ENCODE measurements at places on chromosomes 6 and 20.

- no peak for DNase-seq
Observed at GRCh38 chr20:60046011-60046413, 87.8 kb downstream of the CDH26 start.

DNA sequence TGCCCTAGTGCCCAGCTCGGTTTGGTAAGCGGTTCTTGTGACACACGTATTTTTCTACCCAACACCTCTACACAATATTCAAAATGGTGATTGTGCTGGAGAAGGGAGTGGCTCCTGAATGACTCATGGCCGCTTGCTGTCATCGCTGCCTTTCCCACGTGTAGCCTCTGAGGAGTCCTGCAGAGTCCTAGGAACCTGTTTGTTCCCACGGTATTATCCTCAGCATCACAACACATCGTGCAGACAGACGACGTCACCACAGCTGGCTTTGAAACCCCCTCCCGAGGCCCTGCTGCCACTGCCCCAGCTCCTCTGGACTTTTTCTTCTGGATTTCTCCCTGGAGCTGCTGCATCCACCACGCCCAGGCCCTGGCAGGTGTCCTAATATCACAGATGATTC, 353.5 kb downstream of the SMOC2 start:
- no peak for DNase-seq

- DNase-seq: no peak
Observed at GRCh38 chr6:41972826-41973225, 31.2 kb upstream of the CCND3 start.

DNA sequence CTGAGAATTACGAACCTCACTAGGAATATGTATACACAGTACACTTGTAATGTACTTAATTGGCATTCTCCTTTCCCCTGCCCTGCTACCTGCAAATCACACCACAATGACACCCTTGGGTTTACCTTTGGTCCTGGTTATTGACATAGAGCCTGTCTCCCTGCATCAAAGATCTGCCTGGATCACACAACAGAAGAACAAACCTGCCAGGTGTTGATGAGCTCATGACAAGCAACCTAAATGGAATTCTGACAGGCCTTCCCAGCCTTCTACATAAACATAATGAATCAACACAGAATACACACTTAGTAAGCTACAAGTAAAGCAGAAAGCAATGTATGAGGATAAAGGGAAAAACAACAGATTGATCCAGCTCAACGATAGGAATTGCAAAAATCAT, 95.6 kb downstream of the HDGFL1 start:
- DNase-seq: no peak

DNA sequence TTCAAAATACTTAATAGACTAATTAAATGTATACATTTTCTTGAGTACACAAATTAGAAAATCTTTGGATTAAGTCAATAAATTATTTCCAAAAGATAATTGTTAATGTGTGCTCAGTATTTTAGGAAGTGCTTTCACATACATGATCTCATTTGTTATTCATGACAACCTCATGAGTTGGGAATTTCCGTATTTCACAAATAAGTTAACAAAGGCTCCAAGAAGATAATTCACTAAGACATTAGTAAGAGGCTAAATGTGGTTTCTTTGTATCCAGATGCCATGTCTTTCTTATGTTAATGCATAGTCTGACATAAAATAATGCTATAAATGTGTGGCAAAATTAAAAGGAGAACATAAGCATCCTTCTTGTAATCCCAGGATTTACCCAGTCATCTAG, 79.5 kb upstream of the TCF21 start:
- DNase-seq: no peak

DNA sequence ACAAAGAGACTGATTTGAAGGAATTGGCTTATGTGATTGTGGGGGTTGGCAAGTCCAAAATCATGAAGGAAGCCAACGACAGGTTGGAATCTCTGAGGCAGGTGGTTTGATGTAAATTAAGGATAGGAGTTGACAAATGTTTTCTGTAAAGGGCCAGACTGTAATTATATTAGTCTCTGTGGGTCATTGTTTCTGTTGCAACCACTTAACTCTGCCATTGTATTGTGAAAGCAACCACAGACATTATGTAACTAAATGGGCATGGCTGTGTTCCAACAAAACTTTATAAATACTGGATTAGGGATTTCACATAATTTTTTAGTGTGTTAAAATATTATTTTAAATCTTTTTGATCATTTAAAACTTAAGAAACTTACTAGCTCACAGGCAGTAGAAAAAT, 199.2 kb upstream of the MYLIP start:
- no peak for DNase-seq

- DNase-seq: no peak
Observed at GRCh38 chr20:49584418-49585382, 16.8 kb upstream of the PTGIS start.

- no peak for DNase-seq
Observed at GRCh38 chr6:133887156-133887879, 1.6 kb upstream of the TCF21 start.

DNA sequence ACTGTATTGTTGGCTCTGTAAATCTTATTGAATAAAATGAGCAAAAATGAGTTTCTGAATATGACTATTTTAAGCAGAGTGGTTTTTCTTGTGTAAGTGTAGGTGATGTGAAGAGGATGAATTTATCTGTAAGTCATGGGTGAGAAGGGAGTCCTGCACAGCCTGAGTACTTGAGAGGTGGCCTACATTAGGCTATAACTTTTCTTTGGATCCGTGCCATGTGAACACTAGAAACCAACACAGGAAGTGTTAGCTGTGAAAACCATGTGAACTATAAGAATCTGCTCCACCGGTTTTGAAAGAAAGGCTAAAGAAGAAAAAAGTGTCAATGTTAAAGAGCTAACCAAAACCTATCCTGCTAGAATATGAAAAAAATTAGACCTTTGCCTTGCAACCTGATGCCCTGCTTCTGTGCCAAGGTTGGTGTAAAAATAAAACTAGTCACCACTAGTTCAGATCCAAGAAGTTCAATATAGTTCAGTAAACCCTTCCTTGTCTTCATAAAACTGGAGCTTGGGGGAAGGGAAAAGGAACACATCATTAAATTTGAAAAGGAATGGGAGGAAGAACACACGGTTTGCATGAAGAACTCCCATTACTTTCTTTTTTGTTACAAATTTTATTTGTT, 21.3 kb downstream of the PLCB1 start:
- no peak for DNase-seq

- no peak for DNase-seq
Observed at GRCh38 chr20:57829805-57830514, 120.1 kb upstream of the PMEPA1 start.

DNA sequence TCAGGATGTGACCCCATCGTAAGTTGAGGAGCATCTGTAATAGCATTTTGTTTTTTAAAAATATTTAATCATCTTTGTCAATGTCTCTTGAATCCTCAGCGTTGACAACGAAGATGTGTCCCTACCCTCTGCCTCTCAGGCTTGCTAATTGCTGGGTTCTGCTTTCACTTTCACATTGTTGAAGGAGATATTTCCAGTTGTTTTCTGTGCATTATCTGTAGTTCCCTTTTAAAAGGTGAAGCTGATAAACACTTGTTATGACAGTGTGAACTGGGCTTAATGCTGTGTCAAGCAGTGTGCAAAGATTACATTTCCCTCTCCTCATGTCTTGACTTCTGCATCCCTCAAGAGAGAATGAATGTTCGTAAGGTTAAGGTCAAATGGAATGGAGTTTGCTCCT, 54.9 kb downstream of the CSE1L start:
- DNase-seq: no peak

- no peak for DNase-seq
Observed at GRCh38 chr20:46255440-46256104, 52.7 kb downstream of the CDH22 start.

GRCh38 chr6:21887231-21888185, 294.0 kb downstream of the SOX4 start:
- no peak for DNase-seq

DNA sequence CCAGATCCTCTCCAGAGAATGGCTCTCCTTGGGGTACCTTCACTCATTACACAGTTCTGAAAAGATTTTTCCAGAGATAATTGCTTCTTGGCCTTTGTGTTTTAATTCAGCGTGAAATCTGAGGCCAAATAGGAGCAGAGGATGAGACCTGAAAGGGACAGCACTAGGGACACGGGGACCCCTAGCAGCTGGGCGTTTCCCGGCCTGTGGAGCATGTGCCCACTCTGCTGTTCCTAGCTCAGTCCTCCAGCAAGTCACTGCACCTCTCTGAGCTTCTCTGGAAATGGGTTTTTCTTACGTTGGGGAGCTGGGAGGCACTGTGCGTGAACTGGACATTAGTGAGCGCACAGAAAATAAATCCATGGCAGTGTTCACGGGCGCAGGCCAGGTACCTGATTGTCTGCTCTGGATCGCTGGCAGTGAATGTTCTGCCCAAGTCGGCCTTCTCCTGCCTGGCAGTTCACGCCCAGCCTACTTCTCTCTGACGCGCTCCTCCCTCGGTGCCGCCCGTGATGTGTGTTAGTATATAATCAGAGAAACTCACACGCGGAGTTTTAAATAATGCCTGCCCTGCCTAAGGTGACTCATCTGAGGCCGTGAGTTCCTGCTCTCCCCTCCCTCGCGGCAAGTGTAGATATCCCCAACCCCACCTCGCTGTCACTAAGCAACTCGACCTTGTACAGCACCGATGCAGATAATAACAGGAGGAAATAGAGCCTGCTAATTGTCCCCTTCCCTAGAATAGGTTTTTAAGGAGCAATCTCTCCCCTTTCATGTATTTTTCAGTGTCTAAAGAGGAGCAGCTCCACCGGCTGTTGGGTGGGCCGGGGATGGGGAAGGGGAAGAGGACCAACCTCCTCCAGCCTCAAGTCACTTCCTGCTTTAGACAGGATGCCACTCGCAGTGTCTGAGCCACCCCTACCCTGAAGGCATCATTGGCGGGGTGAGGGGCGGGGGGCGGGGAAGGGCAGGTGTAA, 2.7 kb upstream of the TUBB2A start:
- DNase-seq: peak; percentile 50

DNA sequence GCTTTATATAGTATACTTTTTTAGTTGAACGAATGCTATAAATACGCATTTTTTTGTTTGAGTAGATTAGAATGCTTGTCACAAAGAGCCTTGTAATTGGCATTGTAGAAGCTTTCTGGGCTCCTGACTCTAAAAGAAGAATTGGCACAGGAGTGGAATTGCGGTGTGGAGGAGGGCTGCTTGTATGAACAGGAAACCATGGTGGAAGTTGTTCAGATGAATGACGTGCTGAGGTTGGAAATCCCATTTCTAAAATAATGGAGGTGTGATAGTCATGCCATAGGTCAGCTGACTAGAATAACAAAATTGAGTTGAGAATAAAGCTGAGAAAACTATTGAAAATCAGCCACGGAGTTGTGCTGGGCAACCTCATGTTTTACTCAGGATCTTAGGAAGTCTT, 174.9 kb downstream of the QKI start:
- no peak for DNase-seq

DNA sequence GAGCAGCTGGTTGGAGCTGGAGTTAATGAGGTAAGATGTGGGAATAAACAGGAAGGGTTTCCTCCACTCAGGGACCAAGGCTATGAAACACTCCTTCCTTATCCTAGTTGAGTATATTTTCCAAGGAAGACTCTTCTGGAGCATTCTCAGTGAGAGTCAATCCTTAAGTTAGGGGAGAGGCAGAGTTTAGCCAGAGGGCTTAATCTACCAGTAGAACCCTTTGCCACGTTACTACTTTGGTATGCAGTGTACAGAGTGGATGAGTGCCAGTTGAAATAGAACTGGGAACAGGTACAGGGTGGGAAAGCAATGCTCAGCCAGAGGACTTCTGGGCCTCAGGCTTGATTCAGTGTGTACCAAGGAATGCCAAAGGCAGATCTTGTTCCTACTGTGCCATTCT, 114.3 kb downstream of the UBE3D start:
- DNase-seq: no peak

DNA sequence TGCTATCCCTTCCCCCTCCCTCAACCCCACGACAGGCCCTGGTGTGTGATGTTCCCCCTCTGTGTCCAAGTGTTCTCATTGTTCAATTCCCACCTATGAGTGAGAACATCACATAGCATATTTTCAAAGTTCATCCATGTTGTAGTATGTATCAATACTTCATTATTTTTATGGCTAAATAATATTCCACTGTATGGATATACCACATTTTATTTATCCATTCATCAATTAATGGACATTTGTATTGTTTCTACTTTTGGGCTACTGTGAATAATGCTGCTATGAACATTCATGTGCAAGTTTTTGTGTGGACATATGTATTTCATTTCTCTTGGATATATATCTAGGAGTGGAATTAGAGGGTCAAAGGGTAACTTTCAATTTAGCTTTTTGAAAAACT, 58.7 kb upstream of the ARMC2 start:
- DNase-seq: no peak

DNA sequence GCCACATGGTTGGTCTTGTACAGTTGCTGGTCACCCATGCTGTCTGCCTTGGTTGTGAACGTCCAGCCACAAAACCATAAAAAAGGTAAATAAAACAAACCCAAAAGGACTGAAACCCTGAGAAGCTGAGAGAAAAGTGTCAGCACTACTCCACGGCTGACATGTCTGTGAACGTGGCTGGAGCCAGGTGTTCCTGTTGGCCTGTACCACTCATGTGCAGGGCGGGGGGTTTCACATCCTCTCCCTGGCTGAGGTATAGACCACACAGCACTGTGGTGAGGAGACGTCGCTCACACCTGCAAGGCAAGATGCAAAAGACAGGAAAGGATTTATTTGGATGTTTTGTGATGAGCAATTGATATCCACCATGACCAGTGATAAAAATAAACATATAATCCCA, 51.9 kb upstream of the MRPS10 start:
- DNase-seq: no peak

DNA sequence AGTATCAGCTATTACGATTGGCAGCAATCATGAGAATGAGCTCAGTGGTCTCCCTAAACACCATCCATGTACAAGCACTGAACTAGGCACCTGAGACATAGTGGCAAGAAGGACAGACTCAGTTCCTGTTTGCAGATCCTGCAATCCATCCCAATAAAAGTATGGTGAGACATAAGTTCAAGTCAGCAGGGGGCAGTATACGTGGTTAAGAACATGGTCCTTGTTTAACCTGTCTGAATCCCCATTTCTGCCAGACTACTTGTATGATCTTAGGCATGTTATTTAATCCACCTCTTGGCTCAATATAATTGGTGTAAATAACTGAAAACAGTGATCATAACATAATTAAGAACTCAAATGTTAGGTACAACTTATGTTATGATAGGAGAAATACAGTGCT, 33.2 kb upstream of the PNISR start:
- no peak for DNase-seq

DNA sequence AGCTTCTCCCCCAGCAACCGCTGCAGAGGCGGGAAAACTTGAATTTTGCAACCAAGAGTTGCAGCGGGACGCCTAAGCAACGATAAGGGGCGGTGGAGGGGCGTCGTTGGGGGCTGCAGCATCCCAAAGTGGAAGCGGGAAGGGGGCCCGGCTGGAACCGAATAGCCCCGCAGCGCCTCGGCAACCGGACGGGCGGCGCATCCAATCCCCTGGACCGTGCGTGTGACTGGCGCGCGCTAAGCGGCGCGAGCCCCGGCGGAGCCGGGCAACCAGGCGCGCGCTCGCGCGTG, 670 bp upstream of the PARD6B start:
- no peak for DNase-seq

Data from stimulated activated CD4-positive, alpha-beta T cell treated with anti-CD3 and anti-CD28 coated beads, Interleukin-1b, Interleukin-23, amount 100 ng/mL, for 4 hours (primary cell).